Vagina (tissue), 2 donors: ENCODE measurements at places on chromosomes 16 and 17.

- DNase-seq: no peak
Observed at GRCh38 chr16:77663711-77664110, 58.6 kb upstream of the NUDT7 start.

DNA sequence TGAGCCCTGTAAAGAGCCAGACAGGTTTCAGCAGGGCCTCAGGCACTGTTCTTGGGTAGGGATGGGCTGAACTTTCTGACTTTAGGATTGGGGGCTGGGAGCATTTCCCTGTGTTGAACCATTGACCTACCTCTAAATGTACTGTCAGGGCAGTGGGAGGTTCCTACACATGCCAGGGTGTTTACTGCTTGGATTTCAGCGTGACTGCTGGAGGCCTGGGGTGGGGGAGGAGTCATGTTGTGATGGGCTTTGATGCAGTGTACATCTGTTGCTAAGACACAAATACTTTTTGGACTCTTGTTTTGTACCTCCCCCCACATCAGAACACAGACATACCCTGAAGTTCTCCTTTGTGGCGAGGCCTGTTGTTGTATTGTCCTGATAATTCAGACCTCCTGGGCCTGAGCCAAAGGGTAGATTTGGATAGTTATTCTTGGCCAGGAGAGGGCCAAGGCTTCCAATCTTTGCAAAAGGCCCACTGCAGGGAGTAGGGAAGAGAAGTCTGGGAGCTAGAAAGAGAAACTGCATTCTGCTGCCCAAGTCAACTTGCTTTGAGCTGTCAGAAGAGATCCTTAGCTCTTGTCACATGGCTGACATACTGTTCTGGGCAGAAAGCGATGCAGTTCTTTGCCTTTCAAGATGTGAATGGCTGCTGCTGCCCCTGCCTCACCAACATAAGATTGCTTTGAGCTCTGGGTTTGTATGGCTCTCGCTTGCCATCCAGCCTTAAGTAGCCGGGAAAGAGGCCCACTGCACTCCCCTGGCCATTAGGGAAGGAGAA is 3.7 kb downstream of the NFE2L1 start:
- DNase-seq: no peak

DNA sequence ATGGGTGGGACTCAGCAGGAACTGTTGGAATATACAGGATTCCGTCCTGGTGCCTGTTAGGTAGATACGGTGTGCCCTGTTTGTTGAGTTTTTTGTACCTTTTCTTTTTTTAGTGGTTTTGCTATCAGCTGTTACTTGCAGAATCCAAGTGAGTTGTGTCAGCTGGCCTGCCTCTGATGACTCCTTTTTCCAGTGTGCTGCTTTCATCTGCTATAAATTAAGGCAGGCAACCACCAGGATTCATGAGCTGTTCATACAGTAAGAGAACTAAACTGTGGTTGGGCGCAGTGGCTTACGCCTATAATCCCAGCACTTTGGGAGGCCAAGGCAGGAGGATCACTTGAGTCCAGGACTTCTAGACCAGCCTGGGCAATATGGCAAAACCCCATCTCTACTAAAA is 79.9 kb downstream of the WNT3 start:
- DNase-seq: no peak

DNA sequence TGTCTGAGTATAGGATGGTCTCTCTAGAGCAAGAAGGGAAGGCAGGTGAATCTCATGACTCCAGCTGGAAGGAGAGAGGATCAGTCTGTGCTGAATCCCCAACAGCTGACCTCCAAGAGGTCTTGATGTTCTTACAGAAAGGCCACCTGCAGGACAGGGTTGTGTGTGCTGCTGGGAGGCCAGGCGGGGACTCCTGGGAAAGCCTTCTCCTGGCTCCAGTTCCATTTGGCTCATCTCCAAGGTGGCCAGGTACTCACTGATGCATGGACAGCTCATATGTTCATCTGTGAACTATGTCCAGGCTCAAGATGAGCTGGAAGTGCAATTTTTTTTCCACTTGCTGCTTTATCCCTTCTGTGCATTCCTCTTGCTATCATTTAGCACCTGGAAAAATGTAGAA is 730.2 kb upstream of the RBFOX1 start:
- no peak for DNase-seq

GRCh38 chr16:86350289-86350688 is 160.0 kb upstream of the FOXF1 start:
- no peak for DNase-seq

DNA sequence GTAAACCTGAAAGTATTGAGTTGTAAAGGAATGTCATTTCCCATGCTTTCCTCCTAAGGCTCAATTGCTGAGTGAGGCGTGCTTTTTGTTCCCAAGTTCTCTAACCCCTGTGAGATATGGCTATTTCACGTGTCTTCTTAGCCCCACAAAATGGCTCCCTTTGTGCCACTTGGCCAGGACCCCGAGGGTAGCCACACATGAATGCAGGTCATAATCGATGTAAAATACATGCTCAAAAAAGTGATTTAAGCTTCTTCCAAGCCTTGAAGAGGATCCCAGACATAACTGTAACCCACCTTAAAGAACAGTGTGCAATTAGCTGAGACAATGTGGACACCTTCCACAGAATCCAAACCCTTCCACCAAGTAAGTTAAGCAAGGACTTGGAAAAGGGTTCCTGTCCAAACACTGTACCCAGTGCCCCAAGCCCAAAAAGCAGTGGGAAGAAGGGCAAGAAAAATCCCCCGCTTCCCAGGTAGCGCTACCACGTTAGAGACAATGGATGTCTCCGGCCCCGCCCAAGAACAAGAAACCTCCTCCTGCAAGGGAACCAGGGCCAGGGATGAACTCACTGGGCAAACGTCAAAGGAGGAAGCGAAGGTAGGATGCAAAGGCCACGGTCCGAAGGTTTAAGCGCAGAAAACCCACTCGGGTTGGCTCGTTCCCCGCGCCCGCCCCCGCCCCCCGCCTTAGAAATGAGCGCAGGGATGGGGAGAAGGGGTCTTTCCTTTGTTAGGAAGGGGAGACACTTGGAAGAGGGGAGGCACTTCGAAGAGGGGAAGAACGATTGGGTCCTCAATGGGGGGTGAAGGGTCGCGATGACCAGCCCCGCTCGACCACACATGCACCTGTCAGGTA is 1.2 kb downstream of the JPT1 start:
- no peak for DNase-seq

- no peak for DNase-seq
Observed at GRCh38 chr17:80751070-80751945, 206.7 kb downstream of the RPTOR start.

- no peak for DNase-seq
Observed at GRCh38 chr17:75601057-75601987, 13.7 kb downstream of the MYO15B start.

GRCh38 chr17:78819402-78819801 is 21.2 kb downstream of the USP36 start:
- no peak for DNase-seq

GRCh38 chr17:66492561-66493005 is 190.2 kb downstream of the PRKCA start:
- no peak for DNase-seq

- no peak for DNase-seq
Observed at GRCh38 chr16:65657556-65657955, 535.7 kb upstream of the CDH11 start.

DNA sequence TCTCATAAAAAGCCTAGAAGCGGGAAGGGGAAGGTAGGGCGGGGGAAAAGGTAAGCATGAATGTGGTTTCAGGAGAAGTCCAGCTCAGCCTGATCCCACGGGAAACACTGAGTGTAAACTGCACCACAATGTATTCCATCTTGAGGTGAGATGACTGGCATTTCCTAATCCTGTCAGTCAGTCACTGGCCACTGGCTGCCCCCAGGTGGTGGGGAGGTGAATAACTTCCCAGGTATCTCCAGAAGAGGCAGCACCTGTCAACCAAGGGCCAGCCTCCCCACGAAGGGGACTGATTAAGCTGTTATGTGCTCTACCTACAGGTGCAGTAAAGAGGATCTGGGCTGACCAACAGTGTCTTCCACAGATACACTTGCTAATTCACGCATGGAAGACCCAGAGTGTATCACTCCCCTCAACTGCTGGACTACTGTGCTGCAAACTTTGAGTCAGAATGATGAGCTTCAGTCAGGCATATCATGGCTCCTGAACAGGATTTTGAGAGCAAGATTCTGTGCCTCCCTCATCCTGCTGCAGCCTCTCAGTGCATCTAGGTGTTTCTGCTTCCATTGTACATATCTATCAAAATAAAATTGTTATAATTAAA is 108.5 kb upstream of the CCL2 start:
- no peak for DNase-seq

DNA sequence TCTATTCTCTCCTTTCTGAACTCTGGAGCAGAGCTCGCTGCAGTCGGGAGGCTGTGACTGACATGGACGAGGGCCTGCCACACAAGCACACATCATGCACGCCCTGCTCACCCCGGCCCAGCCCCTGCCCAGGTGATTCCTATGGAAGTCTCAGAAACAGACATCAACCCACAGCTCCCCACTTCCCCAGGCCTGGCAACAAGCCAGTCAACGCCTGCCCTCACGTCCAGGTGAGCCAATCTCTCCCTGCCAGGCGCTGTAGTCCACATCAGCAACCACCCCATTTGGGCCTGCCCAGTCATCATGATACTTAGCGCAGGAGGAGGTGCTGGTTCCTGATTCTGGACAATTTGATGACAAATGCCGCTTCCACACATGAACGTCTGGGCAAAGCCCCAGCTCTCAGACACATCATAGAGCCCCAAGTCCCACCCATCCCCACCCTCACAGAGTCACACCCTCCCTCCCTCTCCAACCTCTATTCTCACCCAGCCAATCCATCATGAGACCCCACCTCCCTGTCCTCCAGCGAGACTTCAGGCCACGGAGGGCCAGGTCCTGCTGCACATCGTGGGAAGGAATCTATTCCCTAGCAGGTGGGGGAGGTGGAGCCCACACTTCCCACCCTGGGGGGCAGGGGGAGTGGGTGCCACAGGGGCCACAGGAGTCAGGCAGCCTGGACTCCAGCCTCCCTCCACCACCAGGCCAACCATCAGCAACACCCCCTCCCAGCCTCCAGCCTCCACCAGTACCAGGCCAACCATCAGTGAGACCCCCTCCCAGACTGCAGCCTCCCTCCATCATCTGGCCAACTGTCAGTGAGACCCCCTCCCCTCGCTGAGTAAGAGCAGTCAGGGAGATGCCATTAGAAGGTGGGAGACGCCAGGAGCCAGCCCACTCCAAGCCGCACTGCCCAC is 33.7 kb upstream of the GSG1L start:
- no peak for DNase-seq

DNA sequence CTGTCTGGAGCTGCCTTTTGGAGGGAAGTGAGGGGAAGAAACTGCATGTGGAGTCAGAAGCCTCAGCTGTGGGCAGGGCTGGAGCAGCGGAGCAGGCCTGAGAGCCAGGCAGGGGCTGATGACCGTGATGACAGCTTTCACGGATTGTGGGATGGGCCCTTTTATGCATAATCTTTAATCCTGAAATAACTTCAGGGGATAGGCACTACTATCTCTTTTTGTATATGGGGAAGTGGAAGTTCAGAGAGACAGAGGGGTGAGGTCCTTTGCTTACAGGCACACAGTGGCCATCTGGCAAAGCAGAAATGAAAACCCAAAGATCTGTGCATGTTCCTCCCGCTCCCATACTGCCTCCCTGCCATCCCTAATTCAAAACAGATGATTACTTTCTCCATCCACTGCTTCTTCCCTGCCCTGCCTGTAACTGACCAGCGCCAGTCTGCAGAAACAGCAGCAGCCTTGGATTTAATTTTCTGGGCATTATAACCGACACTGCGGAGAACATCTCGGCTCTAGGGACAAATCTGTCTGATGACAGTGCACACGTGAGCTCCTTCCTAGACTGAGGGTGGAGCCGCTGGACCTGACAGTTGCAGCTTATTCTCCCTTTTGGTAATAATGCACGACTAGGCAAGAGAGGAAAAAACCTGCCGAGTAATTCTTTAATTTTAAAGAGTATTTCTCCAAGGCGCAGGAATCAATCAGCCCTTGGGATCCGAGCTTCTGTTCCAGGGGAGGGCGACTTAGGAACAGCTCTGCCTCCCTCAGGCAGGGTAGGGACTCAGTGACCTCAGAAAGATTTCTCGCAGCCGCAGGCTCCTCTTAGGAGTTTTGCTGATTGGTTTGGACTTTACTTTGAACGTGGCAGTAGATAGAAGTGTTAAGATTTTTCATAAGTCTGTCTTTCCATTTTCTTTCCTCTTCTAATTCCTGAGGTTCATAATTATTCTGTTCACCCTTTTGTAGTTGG is 95.4 kb downstream of the UTP18 start:
- DNase-seq: no peak

DNA sequence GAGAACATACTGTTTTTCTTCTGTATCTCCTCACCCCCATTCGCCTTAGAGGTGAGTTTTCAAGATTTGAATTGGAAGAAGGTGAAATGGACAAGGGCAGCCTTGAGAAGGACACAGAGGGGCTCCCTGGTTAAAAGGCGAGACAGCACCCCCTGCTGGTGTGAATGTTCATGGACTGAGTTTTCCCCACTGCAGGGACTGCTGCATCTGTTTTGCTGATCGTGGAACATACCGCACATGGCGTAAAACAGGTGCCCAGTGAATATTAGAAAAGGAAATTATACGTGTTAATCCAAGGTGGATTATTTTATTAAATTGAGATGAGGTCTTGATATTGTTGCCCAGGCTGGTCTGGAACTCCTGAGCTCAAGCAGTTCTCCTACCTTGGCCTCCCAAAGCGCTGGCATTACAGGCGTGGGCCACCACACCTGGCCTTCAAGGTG is 54.5 kb downstream of the NDE1 start:
- no peak for DNase-seq

DNA sequence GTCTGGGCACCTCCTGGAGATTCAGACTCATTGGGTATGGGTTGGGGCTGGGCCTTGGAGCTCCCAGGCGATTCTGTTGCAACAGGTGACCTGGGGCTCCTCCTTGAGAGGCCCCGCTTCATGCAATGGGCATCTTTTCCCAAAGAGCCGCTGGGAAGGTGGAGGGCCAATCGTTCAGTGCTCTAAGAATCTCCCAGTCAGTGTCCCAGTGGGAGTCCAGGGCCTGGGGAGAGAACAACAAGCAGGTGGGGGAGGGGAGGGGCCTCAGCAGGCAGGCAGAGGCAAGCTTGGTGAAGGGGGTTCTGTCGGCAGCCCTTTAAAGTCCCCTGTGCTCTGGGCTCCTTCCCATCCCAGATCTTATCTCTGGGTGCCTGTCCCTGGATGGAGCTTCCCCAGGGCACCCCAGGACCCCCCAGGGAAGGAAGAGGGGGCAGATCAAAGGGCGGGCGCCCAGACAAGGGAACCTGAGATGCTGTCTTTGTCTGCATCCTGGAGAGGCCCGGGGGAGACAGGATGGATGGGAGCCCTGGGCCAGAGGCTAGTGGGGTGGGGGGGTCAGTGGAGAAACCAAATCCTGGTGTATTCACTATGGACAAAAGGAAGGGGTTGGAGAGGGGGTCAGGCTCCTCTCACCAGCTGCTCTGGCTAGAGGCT is 30.5 kb upstream of the NXPH3 start:
- no peak for DNase-seq

DNA sequence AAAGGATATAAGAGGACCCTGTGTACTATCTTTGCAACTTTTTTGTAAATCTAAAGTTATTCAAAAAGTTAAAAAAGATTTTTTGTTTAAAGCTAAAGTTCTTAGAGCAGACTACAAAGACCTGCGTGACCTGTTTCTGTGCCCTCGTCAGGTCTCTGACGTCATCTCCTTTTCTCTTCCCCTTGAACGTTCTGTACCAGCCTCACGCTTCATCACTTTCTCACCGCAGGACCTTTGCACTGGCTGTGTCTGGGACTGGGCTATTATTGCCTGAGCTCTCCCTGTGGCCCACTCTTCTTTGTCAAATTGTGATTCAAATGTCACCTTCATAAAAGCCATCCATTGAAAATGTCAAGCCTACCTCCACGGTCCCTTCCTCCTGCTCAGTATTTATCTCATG is 222.8 kb downstream of the RBFOX1 start:
- no peak for DNase-seq

GRCh38 chr17:11372692-11373091 is 131.7 kb downstream of the SHISA6 start:
- DNase-seq: no peak

- no peak for DNase-seq
Observed at GRCh38 chr16:1565083-1565805, 31.8 kb downstream of the TMEM204 start.
